Activated CD8-positive, alpha-beta memory T cell treated with anti-CD3 and anti-CD28 coated beads for 1 hour (primary cell): ENCODE measurements at places on chromosomes 2 and 18.

GRCh38 chr2:9937968-9938367 lies 13.5 kb upstream of the GRHL1 start:
- no peak for DNase-seq

DNA sequence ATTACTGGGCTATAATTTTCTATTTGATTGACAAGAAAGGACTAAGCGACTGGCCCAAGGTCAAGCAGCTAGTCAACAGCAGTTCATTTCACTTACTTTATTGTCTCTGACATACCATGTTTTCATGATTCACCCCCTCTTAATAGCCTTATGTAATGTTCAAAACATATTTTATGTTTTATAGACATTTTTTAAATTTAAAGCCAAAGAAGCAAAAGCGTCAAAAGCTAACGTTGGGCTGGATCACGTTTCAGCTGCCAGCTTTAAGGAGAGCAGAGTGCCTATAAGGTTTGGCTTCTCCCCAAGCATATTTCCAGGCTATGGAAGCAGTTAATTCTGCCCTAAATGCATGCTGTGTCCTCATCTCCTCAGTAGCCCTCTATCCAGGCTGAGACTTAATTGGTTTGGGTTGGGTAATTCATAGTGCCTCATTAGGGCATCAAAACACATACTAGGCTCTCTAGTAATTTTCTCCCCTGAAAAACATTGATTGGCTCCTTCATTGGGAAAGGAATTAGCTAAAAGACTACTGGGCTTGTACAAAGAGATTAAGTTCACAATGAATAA lies 94.8 kb upstream of the CREB1 start:
- no peak for DNase-seq

- no peak for DNase-seq
These were observed 159.1 kb upstream of the SPATS2L start for GRCh38 chr2:200147371-200147770.

GRCh38 chr2:121263996-121264715 lies 20.8 kb downstream of the TFCP2L1 start:
- DNase-seq, result no peak

DNA sequence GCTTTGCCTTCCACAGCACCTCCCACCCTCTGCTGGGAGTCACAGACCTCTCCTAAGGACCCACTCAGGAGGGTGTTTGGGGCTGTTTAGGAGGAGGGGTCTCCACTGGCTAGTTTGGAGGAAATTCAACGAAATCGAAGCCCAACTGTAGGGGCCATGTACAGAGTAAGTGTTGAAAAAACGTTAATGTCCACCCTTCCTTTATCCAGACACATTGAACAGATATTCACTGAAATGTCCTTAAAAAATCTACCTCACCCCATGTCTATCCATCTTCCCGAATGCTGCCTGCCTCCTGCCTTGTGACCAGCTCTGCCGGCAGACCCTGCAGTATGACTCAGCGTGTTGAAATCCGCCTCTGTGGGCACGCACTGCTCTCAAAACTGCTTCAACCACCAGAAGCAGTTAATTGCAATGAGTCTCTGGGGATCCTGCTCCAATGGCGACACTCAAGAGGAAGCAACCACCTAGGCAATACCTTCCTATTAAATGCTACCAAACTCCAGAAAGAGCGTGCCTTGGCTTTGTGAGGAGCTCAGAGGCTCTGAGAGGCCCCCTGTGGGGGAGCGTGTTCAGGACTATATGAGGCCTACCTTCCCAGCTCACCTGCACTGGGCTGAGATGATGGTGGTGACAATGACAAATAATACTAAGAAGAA lies 61.4 kb upstream of the RTN4 start:
- DNase-seq, result no peak

DNA sequence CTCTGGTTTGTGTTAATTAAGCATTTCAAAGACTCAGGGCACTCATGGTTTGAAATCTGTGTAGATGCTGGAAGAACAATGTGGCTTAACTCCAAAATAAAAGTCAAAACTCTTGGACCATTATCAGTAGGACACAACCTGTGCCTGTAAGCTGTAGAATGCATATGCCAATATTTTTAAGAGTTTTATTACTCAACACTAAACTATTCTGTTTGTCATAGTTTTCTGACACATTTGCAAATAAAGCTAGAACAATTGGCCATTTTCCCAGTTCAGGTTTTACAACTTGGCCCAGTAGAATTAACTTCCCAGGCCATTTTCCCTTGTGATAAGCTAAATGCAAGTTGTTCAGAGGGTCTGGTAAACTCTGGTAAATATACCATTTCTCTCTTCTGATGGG lies 713.1 kb downstream of the CBLN2 start:
- no peak for DNase-seq

DNA sequence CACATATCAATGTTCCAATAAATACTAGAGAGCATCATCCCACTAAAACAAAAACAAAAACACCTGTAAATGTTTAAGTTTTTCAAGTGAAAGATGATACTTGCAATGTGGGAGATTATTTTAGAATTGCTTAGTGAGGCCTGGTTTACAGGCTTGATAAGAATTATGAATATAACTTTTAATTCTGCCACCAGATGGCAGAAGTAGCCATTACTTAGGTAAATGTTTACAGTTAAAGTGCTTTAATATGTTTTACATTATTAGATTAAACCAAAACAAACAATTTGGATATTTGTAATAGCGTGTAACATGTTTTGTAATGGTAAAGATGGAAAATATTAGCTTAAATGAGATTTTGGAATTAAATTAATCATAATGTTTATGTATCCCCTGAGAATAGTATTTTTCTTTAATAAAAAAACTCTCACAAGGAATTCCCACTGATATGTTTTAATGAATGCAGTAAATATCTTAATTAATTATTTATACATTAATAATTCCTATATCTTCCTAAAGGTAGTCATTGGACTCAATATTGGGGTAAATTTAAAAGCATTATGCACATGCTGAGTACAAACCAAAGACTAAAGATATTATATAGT lies 522.0 kb downstream of the SPAG16 start:
- DNase-seq, result no peak

DNA sequence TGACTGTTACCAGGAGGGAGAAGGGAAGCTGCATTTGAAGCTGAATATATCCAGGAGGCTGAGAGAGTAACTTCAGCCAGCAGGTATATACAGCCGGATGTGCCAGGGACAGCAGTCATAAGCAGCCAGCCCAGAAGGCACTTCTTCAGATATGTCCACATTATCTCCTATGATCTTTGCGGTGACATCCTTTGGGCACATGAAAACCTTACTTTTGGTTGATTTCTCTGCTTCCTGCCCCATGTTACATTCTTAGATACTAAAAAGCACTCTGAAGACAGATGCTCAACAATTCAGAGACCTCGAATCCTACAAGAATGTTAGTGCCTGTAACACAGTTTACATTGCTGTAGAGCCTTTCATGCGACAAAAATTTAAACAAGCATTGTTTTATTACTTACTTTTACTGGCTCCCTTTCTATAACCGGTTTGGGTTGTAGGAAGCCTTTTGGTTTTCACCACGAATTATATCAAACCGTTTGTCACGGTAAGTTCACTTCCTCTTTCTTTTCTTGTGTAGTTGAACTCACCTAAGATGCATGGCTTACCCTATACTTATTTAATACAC lies 50.3 kb upstream of the TLK1 start:
- DNase-seq, result no peak

DNA sequence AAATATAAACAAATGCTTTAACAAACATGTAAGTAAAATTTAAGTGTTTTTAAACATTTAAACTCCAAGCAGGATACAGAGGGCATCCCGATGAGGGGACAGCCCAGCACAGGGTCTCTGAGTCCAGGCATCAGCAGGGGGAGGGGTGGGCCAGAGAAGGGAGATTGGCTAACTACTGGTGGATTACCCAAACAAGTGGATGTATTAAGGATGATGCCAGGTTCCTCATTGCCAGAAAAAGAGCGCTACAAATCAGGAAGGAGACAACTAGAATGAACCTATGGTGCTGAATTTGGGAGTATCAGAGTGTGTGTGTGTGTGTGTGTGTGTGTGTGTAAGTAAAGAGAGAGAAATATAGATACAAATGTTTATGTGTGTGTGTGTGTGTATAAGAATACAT lies 162.0 kb upstream of the RMP24 start:
- DNase-seq, result no peak

GRCh38 chr2:232831496-232831895 lies 38.6 kb upstream of the SNORC start:
- no peak for DNase-seq

DNA sequence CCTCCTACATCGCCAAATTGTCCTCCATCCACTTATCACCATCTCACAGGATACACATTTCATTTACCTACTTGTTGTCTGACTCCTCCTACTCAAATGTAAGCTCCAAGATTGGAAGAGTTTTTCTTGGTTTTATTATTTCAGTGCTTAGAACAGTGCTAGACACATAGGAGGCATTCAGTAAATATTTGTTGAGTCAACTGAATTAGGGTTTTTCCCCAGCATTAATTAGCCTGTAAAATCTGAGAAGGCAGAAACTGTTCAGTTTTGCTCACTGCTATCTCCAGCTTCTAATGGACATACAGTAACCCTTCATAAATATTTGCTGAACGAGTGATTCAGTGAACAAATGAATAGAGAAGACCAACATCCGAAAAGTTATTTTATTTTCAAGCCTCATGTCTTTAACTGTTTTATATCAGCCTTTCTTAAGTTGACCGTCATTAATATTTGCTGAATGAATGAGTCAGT lies 800 bp downstream of the TTC21B start:
- no peak for DNase-seq

GRCh38 chr2:190987116-190987515 lies 26.9 kb downstream of the STAT1 start:
- DNase-seq, result no peak

DNA sequence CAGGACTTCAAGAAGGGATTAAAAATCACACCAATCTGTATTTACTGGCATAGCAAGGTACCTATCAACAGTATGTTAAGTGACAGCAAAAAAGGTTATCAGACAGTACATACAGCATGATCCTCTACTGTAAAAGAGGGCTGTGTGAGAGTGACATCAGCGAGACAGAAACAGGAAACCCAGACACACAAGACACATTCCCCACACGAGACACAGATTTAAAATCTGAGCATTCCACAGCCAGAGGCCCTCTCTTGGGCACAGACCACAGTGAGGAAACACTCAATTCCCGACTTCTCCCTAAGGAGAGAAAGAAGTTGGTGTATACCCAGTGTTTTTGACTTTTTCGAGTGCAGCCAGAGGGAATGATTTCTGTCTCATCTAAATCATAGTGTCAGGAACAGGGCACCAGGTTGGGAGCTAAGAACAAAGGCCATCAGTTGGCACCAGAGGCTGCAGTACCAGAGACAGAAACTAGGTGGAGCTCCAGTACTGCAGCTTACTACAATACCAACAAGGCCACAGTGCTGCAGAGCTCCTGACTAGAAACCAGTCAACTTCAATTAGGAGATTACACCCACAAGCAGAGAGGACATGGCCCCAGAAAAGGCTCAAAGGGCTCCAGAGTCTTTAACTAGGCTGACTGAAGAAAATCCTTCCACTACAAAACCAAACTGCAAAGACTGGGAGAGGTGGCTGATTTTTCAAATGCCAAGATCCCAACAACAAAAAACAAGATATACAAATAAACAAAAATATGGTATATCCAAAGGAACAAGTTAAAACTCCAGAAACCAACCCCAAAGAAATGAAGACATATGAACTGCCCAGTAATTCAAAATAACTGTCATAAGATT lies 41.0 kb downstream of the UNC50 start:
- DNase-seq, result peak; percentile 59

DNA sequence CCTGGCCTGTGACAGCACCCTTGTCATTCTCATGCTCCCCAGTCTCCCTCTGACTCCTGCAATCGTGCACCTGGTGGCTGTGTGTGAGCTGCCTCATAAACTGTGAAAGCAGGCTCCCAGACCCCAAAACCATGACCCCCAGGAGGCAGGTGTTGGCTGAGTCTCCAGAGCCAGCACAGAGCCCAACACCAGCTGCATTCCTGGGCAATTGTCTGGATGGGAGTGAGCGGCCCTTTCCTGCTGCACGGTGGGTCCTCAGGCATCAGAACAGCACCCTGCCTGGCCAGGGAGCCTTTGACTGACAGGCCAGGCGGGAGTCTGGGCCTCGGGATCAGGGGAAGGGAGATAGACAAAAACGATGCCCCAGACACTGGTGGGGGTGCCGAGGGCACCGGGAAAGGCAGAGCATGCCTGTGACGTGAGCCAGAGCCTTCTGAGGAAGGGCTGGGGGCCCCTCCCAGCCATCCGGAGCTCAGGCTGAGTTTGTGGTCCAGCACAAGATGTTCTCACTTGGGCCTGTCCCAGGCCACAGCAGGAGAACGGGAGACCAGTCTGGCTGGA lies 135.1 kb upstream of the GPC1 start:
- DNase-seq, result no peak

- no peak for DNase-seq
These were observed 35.0 kb downstream of the TMEM177 start for GRCh38 chr2:119713819-119714490.

- DNase-seq, result no peak
These were observed 530.0 kb downstream of the ZNF804A start for GRCh38 chr2:185128346-185128745.

DNA sequence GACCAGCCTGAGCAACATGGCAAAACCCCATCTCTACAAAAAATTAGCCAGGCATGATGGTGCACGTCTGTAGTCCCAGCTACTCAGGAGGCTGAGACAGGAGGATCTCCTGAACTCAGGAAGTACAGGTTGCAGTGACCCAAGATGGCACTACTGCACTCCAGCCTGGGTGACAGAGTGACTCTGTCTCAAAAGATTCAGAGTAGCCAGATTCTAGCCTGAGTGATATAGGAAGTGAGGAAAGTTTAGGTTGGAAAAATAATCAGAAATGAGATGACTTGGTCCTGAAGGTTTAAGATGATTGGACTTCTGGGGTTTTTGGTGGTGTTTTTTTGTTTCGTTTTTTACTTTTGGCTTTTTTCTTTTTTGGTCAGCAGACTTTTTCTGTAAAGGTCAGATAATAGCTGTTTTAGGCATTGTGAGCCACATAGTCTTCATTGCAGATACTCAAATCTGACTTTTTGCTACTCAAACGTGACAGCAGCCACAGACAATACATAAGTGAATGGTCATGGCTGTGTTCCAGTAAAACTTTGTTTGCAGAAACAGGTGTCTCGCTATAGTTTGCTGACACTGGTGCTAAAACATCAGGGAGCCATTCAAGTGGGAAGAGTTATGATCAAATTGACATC lies 104.1 kb upstream of the UBXN4 start:
- no peak for DNase-seq

- no peak for DNase-seq
These were observed 108.9 kb upstream of the DAPL1 start for GRCh38 chr2:158686210-158686691.

DNA sequence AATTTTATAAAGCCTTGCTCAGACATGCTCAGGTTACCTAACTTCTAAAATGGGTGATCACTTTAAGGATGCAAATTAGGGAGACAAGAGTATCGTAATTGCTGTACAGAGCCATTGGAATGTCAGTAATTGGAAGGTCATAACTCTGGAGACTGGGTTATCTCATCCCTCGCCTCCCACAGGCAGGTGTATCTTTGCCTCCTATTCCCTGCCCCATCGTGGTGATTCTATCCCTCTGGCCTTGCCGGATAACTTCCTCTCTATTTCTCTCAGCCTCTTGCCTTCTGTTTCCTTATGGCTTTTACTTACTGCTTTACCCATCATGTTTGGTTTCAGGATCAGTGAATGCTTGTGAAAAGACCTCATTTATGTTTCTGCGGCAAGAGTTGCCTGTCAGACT lies 2.5 kb downstream of the PDK1 start:
- DNase-seq, result no peak
